ENCODE measurements at places on chromosomes 13 and 19.

GRCh38 chr19:17322854-17323253 is 11.8 kb downstream of the ANO8 start:
- DNase-seq, result no peak

- DNase-seq, result no peak
Measured at GRCh38 chr13:35856084-35856483, 275.1 kb downstream of the DCLK1 start.

DNA sequence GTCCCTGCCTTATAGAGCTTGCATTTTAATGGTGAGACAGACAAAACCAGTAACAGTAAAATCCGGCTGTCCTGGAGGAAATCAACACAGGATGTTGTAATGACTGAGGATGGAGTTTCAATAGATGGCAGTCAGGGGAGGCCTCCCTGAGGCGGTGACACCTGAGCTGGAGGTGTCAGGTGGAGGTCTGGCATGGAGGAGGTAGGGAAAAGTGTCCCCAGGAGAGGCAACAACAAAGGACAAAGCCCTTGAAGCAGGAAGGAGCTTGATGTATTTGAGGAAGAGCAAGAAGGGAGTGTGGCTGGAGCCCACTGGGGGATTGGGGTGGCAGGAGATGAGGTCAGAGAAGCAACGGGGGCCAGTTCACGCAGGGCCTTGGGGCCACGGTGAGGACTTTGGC is 7.8 kb downstream of the GRIN2D start:
- no peak for DNase-seq

- peak; percentile 24 for DNase-seq
Measured at GRCh38 chr19:47644743-47645482, 36.0 kb downstream of the BICRA start.

DNA sequence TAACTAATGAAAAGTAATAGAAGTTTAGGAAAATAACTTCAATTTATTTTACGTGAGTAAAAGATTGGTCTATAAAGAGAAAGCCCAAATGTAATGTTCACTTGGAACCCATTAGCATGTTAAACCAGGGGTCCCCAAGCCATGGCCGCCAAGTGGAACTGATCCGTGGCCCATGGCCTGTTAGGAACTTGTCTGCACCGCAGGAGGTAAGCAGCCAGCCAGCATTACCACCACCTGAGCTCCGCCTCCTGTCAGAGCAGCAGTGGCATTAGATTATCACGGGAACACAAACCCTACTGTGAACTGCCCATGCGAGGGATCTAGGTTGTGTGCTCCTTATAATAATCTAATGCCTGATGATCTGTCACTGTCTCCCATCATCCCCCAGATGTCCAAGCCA is 818.7 kb upstream of the GPC6 start:
- DNase-seq, result no peak

GRCh38 chr13:98173431-98174152 is 3.5 kb downstream of the RNF113B start:
- peak; percentile 94 for DNase-seq

DNA sequence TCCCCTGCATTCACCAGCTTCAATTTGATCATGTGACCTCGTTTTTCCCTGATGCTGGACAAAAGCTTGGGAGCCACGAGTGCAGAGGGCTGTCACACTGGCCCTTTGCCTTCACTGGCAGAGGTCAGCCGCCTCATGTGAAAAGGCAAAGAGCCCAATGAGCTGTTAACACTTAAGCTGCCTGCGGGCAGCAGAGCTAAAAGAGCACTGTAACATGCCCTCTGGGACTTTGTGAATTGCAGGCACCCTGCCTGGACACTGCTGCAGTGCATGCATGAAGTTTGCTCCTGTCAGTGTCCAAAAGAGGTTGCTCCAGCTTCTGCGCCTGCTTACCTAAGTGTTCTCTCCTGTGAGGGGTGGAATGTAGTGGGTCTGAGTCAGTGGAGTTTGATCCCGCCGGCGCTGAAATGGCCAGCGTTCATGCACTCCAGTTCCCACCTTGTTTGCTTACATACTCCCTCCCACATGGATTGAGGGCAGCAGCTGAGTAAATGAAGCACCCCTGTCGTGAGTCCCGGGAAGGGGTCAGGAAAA is 193.7 kb downstream of the RFC3 start:
- DNase-seq, result no peak

- DNase-seq, result no peak
Measured at GRCh38 chr19:2423071-2423914, 4.1 kb downstream of the TIMM13 start.

GRCh38 chr19:42281146-42281826 is 12.2 kb downstream of the CIC start:
- DNase-seq, result peak; percentile 58

DNA sequence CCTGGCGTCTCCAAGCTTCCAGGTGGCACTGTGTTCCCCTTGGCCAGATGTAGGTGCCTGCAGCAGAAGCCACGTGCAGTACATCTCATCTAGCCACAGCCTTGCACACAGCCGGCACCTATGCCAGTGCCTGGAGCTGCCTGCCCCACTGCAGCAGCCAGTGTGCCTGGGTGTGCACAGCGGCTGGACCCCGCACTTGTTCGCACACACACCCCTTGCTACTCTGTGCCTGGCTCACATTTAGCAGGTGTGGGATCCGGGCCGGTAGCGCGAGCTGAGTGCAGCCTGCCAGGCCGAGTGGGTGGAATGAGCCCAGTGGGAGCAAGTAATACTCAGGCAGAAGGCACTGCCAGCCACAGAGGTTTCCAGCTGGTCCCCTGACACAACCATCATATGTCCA is 26.9 kb upstream of the RBM26 start:
- no peak for DNase-seq

DNA sequence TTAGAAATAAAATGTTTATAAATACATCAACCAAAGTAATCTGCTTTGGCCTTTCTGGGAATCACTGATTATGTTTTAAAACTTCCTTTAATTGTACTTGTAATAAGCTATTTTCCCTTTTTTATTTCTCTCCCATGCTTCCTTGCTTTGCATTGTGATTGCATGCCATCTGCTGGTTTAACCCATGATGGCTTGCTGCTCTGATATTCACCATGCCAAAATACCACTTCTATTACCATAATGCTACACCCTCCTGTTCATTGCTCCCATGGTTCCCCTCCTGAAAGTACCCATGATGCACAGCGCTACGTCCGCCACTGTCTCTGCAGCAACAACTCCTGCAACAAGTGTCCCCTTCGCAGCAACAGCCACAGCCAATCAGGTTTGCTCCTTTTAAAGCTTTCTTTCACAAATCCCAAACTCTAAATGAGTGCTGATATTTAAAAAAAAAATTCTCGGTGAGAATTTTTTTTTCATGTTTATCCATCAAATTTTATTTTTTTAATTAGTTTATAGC is 67.7 kb upstream of the RAP2A start:
- DNase-seq, result no peak

DNA sequence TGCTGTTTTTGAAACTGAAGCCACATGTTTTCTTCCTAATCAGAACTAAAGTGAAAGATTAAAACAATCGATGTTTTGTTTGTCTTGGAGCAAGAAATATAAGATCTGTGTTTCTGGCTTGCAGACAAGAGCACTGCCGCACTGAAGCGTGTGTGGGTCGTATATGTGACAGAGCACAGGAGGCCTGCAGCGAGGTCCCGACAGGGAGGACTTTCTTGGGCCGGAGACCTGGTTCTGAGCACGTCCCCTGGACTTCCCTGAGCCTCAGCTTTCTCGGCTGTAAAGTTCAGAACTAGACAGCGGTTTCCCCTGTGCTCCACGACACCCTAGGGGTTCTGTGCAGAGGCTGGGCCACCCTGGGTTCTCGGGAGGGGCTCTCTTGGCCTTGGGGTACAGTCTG is 60.5 kb downstream of the GADD45B start:
- DNase-seq, result no peak

GRCh38 chr19:8257052-8257443 is 47.9 kb downstream of the CERS4 start:
- DNase-seq, result no peak

- no peak for DNase-seq
Measured at GRCh38 chr19:1018393-1018792, 2.5 kb downstream of the TMEM259 start.

DNA sequence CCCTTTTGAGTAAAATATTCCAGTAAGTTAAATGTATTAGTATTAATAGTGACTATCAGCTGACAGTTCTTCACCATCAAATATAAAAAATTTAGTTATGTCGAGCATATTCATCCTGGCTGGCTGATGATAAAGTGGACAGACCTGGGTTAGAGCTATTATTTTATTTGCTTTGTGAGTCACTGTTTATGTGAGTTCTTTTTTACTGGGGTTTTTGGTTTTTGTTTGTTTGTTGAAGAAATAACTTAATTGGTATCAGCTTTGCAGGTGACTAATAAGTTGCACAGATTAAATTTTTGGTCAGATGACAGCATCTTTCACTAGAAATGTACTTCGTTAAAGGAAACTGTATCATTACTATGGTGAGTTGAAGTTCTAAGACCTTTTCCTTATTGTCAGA is 224.7 kb downstream of the GGACT start:
- peak; percentile 50 for DNase-seq

- peak; percentile 2 for DNase-seq
Measured at GRCh38 chr13:102191951-102192502, 209.8 kb downstream of the FGF14 start.

DNA sequence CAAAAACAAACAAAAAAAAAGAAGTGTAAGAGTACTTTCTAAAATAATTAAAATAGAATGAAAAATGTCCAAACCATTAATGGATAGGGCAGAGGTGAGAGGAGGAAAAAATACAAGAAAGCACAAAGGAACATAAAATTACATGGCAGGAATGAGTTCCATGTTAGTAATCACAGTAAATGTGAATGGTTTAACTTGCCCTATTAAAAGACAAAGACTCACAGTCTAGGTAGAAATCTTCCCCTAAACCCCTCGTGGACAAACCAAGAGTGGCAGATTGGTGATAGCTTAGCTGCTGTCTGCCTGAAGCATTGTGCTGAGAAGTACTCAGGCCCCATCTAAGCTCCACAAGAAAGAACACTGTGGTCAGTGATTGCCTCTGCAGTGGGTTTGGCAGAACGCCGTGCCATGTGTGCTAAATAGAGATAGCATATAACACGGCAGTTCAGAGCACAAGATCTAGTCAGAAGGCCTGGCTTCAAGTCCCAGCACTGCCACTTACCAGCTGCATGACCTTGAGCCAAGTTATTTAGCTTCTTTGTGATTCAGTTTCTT is 103.5 kb downstream of the DPF1 start:
- DNase-seq, result no peak

DNA sequence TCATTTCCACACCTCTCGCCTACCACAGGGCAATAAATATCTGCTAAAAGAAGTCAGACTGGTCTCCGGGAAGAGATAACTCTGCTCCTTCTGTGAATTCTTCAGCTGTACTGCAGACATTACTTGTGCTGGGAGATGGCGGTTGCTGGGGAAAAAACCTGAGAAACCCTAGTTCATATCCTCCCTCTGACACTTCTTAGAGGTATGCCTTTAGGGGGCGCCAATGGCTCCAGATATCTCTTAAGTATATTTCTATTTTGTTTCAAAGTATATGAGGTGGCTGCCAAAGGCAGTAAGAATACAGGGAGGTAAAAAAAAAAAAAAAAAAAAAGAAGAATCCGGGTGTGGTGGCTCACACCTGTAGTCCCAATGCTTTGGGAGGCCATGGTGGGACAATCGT is 175.2 kb downstream of the PAN3 start:
- DNase-seq, result peak; percentile 36

DNA sequence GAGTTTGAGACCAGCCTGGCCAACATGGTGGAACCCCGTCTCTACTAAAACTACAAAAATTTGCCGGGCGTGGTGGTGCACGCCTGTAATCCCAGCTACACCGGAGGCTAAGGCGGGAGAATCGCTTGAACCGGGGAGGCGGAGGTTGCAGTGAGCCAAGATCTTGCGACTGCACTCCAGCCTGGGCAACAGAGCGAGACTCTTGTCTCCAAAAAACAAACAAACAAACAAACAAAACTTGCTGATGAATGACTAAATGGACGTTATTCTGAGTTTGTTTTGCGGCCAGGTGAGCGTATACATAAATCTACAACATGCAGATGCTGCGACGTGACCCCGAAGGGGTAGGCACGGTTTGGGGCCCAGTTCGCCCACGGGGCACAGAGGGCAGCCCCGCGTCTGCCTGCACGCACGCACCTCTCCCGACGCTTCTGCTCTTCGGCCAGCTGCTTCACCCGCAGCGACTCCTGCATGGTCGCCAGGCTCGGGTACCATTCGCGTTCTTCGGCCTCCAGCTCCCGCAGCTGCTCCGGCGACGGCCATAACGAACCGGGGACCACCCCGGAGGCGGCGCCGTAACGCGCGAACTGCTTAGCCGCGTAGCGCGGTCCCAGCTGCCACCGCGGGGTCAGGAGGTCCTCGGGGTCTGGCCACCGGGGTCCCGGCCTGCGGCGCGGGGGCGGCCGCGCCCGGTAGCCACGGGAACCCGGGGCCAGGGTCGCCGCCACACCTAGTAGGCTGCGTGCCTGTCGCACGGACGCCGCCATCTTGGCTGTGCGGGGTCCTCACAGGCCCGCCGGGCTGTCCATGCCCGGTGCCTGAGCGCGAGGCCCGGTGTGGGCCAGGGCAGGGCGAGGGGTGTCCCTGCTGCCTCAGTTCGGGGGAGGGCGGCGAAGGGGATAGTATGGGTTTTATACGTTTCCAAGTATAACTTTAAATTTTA is at the start of gene GADD45GIP1:
GADD45GIP1 (minus strand) TSS at position 778 of the 943 bp plus-strand sequence; CDS start at position 767, 11 bp downstream.
- DNase-seq, result peak; percentile 82

DNA sequence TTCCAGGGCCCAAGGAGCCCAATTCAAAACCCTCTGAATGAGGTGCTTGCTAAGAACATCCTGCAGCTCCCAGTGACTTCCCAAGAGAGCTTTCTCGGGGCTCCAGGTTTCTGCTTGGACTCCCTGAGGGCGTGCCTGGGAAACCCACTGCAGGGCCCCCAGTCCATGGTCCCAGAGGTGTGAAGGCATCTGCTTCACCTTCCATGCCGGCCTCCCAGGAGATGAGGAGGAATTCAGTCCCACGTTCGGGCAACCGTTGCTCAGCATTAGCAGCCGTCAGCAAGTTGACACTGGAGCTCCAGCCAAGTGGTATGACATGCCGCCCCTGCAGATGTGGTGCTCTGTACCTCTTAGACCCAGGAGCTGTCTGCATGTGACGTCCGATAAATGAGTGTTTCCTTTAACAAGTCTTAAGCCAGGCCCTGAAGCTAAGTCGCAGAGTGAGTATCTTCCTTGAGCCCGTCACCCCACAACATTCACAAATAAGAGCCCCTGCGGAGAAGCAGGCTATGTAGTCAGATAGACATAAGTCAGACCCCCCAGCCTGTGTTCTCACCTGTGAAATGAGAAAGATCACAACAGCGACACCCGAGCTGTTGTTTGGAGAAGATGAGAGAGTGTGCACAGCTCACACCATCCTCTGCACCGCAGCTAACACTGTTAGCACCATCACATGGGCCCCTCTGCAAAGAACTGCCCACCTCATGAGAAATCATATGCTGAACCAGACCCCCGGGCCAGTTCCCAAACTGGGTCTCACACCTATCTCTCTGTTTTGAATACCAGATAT is 150.3 kb downstream of the KATNAL1 start:
- no peak for DNase-seq

- DNase-seq, result peak; percentile 70
Measured at GRCh38 chr19:28929006-28929405, 283.9 kb downstream of the UQCRFS1 start.

- no peak for DNase-seq
Measured at GRCh38 chr19:23273022-23273589, 22.9 kb upstream of the ZNF724 start.

- DNase-seq, result no peak
Measured at GRCh38 chr13:43036351-43037250, 13.2 kb downstream of the DNAJC15 start.
